ENCODE measurements at places on chromosomes 12 and 14.
A peak's percentile ranks its signal among the peaks of the same experiment; 100 is the strongest.

- DNase-seq, result no peak
Measured at GRCh38 chr14:91233936-91234790, 10.3 kb downstream of the GPR68 start.

DNA sequence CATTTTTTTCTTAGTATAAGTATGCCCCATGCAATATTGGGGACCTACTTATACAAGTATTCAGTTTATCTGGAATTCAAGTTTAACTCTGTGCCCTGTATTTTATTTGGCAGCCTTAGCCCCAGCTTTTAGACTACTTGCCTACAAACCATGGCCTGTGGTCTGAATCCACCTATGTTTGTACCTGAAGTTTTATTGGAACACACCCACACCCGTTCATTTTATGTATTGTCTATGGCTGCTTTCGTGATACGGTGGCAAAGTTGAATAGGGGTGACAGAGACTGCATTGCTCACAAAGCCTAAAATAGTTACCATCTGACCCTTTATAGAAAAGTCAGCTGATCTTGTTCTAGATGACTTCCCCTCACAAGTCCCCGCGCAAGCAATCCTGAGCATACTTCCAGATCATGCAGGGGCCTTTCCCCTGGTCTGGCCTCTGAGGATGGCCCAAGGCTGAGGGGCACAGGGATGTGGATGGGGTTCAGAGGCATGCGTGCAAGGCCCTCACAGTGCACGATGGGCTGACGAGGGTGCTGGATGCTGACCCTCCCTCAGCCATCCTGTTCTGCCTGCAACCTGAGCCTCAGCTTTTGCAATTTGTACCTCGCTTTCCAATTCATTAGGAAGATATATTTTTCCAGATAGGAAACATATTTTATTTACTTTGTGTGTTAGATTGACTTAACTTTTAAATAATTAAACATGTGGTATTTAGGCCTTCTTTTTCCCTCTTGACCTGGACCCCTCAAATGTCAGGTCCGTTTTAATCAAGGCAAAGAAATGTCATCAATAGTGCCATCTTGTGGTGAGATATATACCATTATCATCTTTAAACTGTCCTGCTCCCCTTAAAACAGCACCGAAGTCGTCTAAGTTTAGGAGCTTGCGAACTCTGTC lies 527.3 kb upstream of the CCDC196 start:
- peak; percentile 23 for DNase-seq

DNA sequence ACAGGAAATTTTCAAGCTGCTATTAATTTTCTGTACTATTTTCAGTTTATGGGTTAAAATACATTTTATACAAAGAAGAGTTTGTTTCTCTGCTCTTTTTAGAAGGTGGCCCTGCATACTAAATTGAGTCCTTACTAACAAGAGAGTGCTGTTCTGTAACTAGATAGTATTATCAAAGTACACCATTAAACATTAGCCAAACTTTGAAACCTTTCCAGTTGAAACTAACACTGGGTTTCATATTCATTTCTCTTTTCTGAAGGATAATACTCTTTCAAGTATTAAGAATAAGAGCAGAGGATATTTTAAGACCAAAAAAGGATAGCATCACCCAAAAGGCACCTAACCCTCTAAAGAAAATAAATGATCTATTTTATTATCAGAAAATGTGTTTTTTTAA lies 47.2 kb downstream of the PEBP1 start:
- DNase-seq, result no peak

DNA sequence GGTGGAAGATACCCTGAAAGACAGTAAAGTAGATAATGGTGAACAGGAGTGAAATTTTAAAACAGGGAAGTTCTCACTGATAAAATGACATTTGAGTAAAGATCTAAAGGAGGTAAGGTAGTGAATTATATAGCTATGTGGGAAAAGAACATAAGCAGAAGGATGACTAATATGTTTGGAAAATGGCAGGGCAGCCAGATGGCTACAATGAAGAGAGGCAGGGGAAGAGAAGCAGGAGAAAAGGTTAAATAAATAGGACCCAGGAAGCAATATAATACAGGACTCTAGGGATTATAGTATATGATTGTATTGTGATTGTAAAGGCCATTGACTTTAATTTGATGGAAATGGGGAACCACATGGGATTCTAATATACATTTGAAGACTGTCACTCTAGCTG lies 33.0 kb downstream of the SCFD1 start:
- DNase-seq, result peak; percentile 53

DNA sequence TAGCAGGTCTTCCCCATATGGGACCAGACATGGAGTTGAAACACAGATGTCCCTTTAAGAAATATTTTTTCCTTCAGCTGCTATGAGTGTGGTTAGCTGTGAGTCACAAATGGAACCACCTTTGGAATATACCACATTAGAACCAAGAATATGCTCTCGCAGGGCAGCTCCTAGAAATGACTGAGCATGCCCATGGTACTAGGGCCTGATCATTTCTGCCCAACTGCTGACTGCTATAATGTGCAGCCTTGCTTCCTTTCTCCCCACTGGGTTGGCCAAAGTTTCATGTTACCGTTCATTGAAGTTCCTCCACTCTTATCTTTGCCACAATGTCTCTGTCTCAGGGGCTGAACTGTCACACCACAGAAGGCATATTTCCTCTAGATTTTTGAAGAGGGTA lies 1074.6 kb downstream of the FLRT2 start:
- DNase-seq, result no peak

DNA sequence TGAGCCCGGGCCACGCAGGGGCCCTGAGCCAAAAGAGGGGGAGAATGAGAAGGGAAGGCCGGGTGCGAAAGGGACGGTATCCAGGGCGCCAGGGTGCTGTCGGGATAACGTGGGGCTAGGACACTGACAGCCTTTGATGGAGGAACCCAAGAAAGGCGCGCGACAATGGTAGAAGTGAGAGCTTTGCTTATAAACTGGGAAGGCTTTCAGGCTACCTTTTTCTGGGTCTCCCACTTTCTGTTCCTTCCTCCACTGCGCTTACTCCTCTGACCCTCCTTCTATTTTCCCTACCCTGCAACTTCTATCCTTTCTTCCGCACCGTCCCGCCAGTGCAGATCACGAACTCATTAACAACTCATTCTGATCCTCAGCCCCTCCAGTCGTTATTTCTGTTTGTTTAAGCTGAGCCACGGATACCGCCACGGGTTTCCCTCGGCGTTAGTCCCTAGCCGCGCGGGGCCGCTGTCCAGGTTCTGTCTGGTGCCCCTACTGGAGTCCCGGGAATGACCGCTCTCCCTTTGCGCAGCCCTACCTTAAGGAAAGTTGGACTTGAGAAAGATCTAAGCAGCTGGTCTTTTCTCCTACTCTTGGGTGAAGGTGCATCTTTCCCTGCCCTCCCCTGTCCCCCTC lies 3.0 kb downstream of the SSTR1 start:
- peak; percentile 82 for DNase-seq

DNA sequence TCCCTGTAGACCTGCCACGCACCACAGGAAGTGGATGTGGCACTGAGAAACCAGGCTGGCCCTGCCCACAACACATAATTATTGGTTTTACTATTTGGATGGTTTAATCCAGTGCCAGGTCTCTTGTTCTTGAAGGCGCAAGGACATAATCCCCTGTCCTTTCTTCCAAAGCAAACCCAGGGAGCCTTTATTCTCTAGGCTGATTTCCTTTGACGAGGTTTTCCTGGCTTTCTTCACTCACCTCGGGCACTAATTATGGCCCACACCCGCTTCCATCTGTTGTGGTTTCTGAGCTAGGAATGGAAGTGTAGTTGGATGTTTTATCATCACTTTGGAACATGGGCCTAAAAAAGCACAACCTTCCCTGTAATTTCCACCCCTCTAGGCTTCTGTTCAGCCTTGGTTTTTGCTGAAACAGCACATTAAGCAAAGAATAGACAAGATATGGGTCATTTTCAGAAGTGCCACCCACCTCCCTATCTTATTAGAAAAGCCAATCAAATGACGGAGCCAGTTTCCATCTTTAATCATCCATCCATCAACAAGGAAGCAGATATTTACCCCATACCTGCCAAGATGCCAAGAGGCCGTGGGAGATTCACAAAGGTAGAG lies 73.9 kb downstream of the PPP1R36 start:
- DNase-seq, result no peak

DNA sequence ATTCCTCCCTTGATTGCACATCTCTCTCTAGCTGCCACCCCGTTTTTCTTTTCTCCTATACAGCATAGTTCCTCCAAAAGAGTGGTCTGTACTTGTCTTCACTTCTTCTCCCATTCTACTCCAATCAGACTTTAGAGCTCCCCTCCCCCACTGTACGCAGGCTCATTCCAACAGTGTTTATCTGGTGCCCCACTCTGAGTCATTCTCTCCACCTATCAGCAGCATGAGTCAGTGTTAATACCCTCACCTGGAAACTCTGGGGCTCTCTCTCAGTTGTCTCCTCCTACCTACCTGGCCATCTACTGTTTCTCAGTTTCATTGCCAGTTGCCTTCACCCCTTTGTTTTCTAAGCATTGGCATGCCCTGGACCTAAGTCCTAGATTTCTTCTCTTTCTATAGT lies 175.1 kb upstream of the ARHGAP5 start:
- no peak for DNase-seq

DNA sequence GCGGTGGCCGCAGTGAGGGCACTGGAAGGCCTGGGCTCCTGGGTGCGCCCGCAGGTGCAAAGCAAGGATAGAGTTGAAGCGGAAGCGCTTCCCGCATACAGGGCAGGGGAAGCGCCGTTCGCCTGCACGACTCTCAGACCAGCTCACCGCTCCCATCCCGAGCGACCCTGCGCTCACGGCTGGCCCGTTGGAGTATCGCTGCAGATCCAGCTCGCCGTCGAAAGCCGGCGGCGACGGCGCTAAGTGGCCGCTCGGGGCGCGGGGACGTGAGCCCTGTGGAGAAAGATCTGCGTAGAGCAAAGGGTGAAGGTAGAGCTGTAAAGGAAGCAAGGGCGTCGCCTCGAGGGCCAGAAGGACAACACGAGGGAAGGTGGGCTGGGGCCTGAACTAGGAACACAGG lies 5.4 kb downstream of the ZNF219 start:
- DNase-seq, result no peak

GRCh38 chr14:34368971-34369647 lies 92.9 kb downstream of the SPTSSA start:
- DNase-seq, result no peak

DNA sequence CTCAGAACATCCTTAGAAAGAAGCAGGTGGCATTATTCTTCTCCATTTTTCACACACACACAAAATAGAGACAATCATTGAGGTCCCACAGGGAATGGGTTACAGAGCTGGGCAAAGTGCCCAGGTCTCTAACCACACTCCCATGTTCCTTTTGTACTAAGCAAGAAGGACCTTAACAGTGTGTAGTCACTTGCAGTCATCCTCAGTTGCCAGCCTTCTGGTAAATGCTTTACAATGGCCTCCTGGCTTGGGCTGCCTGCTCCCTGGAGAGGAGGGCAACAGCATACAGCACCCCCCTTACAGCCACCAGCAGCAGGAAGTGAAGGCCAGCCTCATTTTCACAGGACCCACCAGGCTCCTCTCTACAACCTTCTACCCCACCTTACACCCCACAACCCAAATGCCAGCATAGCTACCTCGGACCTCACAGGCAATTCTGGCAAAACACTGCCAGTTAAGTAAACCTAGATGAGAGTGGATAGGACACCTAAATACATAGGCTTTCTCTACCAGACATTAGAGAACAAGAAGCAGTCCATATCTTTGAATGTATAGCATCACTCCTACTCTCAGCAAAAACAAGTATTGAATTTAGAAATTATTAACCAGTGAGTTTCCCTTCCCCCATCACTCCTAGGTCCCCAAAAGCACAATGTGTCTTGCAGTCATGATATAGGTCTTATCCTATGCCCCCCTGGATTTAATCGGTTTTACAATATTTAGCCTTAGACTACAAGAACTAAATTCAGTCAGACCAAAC lies 88.1 kb downstream of the PPP2R5E start:
- peak; percentile 29 for DNase-seq

GRCh38 chr14:32217301-32217700 lies 14.2 kb upstream of the RNU6-8 start:
- no peak for DNase-seq

DNA sequence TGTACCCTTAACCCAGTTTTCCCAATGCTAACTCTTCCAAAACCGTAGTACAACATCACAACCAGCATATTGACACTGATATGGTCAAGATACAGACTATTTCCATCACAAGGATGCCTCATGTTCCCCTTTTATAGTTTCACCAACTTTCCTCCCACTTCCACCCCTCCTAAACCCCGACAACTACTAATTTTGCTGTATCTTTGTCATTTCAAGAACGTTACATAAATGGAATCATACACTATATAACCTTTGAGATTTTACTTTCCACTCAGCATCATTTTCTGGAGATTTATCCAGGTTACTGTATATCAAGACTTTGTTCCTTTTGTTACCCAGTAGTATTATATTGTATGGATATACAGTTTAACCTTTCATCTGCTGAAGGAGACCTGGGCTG lies 88.9 kb downstream of the MED13L start:
- no peak for DNase-seq

- DNase-seq, result no peak
Measured at GRCh38 chr14:82720946-82721345, 1187.3 kb upstream of the SEL1L start.

- DNase-seq, result no peak
Measured at GRCh38 chr12:47238669-47239114, 158.9 kb upstream of the AMIGO2 start.

GRCh38 chr14:102772781-102773570 lies 4.3 kb upstream of the TRAF3 start:
- peak; percentile 11 for DNase-seq

DNA sequence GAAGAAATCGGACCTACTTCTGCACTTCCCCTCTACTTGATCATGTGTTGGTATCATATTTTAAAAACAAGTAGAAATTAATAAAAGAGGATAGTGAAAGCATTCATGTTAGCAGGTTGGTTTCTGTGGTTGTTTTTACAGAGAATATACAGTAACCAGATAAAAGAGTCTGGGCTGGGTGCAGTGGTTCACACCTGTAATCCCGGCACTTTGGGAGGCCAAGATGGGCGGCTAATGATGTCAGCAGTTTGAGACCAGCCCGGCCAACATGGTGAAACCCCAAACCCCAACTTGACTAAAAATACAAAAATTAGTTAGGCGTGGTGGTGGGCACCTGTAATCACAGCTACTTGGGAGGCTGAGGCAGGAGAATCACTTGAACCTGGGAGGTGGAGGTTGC lies 55.9 kb downstream of the LRP6 start:
- no peak for DNase-seq

- DNase-seq, result no peak
Measured at GRCh38 chr12:44616402-44616801, 259.7 kb downstream of the NELL2 start.

DNA sequence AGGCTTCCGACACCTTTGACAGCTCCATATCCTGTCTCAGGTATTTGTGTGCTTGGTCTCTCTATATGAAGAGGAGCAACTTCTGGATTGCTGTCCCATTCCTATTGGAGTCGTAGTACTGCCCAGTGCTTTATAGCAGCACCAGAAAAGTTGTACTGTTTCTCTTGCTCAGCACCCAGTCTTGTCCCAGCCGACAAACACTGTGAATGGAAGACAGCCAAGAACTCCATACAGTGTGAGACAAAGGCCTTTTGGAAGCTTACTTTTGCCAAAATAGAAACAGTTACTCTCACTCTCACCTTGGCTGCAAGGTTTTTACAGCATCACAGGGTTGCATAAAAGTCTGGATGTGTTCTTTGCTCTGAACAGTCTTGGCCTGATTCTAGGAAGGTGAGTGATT lies 105.3 kb downstream of the TGFB3 start:
- no peak for DNase-seq

GRCh38 chr12:79843978-79844377 lies 90.9 kb downstream of the PPP1R12A start:
- no peak for DNase-seq

- peak; percentile 86 for DNase-seq
Measured at GRCh38 chr12:32918890-32919801, 22.6 kb upstream of the PKP2 start.

Measured in HCEC 1CT (cell line).